Brain microvascular endothelial cell (primary cell): ENCODE measurements at places on chromosomes 7 and 10.
A peak's percentile ranks its signal among the peaks of the same experiment; 100 is the strongest.

DNA sequence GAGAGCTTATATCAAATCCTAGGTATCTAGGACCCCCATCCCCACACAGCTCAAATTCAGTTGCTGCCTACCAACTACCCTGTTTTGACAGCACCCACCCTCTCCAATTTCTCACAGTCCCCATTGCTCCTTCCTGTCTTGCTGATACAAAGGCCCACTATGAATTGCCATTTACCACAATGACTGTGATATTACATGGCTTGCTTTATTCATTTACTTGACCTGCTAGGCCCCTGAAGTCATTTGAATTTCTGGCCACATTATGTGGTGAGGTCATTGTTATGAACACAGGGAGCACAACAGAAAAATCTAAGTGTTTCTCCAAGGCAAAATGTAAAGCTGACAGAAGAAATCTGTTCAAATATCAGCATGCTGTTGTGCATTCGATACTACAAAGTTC lies 101.4 kb downstream of the PPP1R17 start:
- DNase-seq = no peak

- DNase-seq = no peak
Observed at GRCh38 chr10:127441350-127442219, 107.5 kb upstream of the NPS start.

- no peak for DNase-seq
Observed at GRCh38 chr7:46360811-46361210, 439.7 kb upstream of the IGFBP3 start.

GRCh38 chr7:27605689-27606269 lies 56.9 kb downstream of the HIBADH start:
- DNase-seq = peak; percentile 41

DNA sequence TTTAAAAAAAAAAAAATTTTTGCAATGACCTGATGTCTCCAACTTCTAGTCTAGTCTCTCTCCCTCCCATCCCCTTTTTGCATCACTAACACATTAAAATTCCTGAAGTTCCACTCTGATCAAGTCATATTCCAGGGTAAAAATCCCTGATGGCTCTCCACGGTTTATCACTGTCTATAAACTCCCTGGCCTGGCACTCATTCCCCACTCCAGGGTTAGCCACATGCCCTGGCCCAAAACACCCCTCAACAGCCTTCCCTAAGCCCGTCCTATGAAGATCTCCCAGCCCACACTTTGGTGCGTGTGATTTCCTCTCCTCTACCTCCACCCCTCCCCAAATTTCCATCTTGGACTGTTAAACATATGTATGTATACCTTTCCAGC lies 125.4 kb downstream of the JAZF1 start:
- DNase-seq = no peak

DNA sequence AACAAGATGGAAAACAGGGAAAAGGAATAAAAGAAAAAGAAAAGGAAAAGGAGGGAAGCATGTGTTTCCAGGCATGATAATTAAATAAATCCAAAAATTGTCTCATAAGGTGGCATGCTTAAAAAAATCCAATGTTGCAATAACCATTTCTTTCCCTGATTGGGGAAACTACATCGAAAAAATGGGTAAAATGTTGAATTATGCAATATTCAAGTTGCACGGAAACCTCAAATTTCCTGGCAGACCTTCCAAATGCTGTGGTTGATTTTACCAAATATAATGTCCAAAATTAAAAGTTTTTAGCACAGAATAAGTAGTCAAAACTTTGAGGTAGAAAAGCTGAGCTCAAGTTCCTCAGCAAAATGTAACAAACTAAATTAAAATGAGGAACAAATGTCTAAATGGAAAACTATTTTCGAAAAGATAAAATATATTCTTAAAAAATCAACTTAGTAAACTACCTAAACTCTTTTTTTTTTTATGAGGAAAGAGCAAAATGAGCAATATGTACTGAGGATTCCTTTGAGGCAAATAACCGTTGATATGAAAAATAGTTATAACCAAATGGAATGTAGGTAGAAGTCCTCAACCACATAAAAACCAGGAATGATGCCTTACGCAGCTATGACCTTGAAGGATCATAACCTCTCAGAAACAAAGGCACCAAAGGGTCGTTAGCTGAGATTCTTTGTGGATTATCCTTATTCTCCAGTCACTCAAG lies 52.6 kb downstream of the MACC1 start:
- DNase-seq = no peak

DNA sequence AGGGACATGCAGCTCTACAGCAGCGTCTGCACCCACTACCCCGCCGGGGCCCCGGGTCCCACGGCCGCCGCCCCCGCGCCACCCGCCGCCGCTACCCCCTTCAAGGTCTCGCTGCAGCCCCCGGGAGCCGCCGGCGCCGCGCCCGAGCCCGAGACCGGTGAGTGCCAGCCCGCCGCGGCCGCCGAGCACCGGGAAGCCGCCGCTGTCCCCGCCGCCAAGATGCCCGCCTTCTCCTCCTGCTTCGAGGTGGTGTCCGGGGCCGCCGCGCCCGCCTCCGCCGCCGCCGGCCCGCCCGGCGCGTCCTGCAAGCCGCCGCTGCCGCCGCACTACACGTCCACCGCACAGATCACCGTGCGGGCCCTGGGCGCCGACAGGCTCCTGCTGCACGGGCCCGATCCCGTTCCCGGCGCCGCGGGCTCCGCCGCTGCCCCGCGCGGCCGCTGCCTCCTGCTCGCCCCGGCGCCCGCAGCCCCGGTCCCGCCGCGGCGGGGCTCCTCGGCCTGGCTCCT lies 631 bp downstream of the OTUD1 start:
- DNase-seq = no peak

GRCh38 chr7:86932038-86932512 lies 127.4 kb downstream of the ELAPOR2 start:
- peak; percentile 49 for DNase-seq

GRCh38 chr7:102933763-102934162 lies 21.0 kb downstream of the LRRC17 start:
- peak; percentile 87 for DNase-seq

GRCh38 chr10:8181496-8182157 lies 127.1 kb downstream of the GATA3 start:
- no peak for DNase-seq

DNA sequence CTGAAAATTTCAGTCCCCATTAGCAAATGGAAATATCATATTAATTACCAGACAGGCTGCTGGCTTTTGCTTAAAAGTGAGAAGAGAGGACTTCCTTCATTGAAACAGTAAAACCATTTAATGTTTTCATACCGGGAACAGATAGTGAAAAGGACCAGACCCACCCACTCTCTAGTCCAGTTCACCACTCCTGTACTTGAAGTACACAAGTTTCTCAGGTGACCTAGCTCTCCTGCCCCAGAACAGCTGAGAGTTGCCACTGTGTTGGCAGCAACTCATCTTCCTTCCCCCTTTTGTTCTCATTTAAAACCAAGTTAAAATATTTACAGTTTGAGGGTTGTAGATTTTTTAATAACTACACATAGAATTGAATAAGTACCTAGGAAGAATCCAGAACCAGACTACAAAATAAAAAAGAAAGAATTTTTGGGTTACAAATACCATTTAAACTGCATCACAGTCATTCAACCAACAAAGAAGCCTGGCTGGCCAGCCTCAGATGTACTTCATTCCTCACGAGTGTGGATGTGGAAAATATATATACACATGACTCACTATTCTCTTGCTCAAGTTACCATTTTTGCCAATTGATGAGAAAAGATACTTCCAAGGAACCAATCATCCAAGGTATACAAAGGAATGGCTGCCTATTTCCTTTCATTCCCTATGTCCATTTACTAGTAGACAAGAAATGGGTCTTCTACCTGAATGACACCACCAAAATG lies 68.1 kb downstream of the VPS41 start:
- peak; percentile 77 for DNase-seq

GRCh38 chr10:75400163-75400770 lies 1.3 kb downstream of the ZNF503 start:
- no peak for DNase-seq

DNA sequence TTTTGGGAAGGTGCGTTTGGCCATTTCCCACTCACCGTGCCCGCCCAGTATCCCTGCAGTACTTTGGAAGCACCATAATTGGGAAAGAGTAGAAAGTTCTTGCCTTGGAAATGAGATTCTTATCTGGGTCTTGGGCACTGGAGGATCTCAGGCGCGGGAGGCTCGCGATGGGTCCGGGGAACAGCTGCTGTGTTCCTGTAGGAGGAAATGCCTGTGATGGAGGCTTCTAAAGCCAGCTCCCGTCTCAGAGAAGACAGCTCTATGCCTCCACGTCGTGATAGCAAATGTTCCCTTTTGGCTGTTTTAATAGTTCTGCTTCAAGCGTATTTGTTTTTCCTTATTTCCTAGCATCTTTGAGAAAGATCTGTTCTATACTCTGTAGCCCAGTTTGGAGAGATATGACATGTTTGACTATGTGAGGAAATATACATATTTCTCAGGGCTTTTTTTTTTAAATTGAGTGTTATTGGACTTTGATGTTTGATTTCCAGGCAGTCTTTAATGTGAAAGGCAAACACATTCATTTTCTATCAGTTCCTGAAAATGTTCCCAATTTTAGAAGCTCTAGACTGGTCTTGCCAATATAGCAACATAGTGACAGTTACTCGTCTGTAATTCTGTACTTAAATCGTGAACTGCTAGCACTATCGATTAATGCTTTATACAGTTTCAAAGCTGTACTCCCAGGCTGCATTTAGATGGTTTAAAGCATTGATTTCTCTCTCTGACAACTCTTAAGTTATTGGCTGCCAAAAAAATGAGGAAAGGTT lies 280.8 kb downstream of the DPP6 start:
- DNase-seq = no peak

GRCh38 chr7:95398155-95398940 lies 2.2 kb upstream of the PON3 start:
- DNase-seq = no peak

DNA sequence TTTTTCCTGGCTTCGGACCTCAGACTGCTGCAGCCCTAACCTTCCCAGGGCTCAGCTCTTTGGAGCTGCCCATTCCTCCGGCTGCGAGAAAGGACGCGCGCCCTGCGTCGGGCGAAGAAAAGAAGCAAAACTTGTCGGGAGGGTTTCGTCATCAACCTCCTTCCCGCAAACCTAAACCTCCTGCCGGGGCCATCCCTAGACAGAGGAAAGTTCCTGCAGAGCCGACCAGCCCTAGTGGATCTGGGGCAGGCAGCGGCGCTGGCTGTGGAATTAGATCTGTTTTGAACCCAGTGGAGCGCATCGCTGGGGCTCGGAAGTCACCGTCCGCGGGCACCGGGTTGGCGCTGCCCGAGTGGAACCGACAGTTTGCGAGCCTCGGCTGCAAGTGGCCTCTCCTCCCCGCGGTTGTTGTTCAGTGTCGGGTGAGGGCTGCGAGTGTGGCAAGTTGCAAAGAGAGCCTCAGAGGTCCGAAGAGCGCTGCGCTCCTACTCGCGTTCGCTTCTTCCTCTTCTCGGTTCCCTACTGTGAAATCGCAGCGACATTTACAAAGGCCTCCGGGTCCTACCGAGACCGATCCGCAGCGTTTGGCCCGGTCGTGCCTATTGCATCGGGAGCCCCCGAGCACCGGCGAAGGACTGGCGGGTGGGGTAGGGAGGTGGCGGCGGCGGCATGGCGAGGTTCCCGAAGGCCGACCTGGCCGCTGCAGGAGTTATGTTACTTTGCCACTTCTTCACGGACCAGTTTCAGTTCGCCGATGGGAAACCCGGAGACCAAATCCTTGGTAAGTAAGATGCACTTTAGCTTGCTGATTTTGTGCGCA lies at the start of gene PLXDC2:
Gene PLXDC2 (plus strand): TSS at position 22 of the 820 bp plus-strand sequence.
- peak; percentile 45 for DNase-seq

DNA sequence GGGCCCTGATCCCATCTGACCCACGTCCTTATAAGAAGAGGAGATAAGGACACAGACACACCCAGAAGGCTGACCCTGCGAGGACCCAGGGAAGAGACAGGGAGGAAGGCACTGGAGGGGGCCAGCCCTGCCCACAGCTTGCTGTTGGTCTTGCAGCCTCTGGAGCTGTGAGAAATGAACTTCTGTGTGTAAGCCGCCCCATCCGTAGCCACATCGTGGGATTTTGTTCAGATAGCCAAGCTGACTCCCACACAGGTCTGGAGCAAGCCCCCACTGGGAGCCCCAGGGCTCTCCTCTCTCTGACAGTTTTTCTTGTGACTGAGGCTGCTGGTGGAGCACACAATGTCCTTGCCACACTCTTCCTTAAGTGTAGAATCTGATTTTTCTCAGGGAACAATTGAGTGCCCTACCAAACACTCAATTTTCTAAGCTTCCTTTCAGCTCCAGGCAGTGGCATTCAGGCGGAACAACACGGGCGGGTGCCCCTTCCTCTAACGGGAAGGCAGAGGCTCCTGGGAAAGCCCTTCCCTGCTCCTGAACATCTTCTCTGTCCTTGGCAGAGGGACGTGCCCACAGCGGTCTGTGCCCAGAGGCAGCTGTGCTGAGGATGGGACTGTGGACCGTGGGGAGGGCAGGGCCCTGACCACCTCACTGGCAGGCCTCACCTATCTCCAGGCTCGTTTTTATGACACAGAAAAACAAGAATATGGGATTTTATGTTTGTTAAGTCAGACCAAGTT lies 160.6 kb upstream of the SHH start:
- no peak for DNase-seq

DNA sequence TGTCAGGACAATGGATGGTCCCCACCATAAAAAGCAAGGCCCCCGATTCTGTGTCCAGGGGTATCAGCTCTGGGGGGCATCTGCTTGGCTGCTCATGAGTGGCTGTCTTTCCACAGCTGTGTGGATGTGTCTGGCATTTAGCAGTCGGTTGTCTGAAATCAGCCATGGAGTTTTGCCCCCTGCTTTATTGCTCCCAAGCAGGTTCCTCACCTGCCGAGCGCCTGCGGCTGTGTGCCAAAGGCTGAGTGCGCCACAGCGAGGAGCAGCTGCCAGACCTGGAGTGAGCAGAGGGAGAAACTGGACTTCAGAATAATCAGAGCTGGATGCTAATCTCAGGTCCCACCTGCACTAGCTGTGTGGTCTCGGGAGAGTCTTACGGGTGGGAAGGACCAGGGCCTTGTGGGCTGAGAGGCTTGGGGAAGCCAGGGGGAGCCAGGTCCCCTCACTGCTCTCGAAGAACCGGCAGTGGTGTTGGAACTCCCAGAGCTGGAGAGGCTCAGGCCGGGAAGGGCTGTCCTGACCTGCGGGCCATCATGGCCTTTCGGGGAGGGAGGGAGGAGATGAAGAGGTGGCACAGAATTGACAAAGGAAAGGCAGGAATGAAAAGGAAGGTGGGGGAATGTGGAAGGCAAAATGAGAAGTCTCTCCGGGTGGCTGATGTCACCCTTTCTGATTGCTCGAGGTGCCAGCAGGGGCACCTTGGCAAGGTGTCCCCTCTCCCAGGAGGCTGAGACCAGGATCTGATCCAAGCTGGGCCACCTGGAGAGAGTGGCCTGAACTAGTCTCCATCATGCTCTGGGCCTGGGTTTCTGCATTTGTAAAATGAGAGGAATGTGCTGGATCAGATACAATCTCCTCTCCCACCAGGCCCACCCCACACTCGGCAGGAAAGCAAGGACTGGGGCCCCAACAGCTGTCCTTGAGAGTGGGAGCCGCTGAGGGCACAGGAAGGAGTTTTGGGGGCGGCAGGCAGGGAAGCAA lies 30.2 kb upstream of the LEP start:
- DNase-seq = no peak

DNA sequence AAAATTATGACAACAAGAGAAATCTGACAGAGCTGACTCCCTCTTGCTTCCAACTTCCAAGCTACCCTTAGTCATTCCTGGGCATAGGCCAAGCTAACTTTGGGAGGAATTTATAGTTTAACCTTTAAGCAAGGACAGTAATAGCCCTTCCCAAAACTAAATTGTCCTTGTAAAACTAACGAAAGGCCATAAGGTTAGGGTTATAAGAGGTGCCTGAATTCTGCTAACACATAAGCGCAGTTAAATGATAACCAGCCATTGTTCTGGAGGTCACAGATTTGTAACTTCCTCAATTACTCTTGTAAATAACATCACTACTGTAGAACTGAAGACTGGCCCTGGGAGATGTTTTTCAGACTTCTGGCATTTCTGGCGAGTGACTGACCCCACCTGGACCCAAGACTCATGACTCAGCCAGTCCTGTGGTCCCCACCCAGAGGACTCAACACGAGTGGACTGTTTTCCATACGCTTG lies 481.2 kb downstream of the KCNMA1 start:
- DNase-seq = peak; percentile 85
